RWPE2 (cell line): ENCODE measurements at places on chromosomes 3 and 15.

- DNase-seq, result no peak
These were observed 61.5 kb upstream of the GOLIM4 start for GRCh38 chr3:168157099-168157700.

DNA sequence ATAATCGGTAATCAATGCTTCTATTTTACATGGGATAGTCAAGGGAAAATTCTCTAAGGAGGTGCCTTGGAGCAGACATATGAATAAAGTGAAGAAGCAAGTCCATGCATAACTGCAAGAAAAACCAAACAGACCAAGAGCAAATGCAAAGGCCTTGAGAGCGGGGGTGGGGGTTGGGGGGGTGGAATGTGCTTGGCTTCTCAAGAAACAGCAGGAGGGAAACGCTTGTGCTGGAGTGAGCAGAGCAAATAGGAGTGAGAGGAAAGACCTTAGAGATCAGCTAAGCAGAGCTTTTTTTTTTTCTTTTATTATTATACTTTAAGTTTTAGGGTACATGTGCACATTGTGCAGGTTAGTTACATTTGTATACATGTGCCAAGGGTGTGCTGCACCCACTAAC, 260.8 kb downstream of the ARPP21 start:
- no peak for DNase-seq

DNA sequence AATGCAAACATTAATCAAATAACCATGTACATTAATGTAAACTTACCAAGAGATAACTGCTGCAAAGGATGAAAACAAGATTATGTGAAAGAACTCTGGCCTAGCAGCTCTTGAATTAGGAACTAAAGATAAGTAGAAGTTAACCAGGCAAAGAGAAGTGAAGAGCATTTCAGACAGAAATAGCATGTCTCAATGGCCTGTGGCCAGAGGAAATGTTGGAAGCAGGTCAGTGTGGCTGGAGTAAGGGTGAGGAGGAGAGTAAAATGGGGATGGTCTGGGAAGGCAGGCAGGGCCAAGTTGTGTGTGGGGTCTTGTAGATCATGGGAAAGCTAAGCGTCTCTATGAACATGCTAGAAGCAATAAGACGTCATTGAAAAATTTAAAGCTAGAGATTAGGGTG, 192.4 kb downstream of the CADPS start:
- DNase-seq, result no peak

GRCh38 chr15:58147171-58147611, 9.0 kb downstream of the AQP9 start:
- no peak for DNase-seq

DNA sequence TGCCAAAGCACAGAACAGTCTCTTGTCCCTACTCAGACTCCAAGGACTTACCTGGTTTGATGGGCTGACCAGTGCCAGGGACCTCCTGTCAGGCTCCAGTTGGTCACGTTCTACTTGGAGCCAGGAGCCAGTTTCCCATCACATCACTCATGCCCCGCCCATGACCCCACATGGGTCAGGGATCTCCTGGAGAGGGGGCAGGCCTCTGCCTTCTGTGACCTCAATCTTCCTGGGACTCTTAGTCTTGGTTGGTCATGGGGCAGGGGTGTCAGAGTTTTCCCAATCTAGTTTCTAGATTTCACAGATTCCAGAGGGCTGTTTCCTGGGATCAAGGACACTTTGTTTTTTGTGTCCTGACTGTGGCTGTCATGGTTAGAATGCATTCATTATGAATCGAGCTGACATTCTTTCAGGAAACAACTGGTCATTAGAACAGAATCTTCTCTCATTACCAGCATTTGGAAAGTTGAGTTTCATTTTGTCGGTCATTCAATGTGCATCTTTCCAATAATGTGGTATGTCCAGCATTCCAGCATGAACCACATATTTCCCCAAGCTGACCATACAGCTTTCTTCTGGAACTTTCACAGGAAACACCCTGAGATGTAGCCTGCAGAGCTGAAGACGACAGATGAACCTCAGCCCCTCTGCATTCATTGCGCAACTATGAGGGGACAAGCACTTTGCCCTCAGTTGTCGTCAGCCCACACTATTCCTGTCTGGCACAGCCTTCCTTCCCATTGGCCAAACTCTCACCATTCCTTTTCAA, 19.8 kb downstream of the CYP19A1 start:
- no peak for DNase-seq

- no peak for DNase-seq
These were observed 44.7 kb upstream of the SELENOK start for GRCh38 chr3:53936347-53936746.

GRCh38 chr15:67242708-67243111, 11.8 kb downstream of the AAGAB start:
- no peak for DNase-seq

DNA sequence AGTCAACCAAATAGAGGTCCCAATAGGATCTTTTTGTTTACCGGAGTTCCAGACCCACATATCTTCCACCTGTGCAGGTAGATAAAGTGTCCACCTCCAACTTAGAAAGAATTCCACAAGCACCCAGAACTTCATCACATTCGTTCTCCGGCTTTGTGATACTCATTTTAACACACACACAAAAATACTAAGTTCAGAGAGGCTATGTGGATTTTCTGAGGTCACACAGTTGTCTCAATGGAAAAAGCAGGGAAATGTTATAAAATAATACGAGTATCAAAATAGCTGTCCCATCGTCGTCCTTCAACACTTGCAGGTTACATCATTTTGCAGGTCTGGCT, 137.5 kb downstream of the TMCO5A start:
- DNase-seq, result no peak

- no peak for DNase-seq
These were observed 87.2 kb upstream of the TBL1XR1 start for GRCh38 chr3:177284383-177284881.

- no peak for DNase-seq
These were observed 249.4 kb upstream of the TPM1 start for GRCh38 chr15:62792986-62793751.
